ENCODE measurements at places on chromosomes 6 and 20.

GRCh38 chr6:5521322-5521721 lies 260.0 kb downstream of the FARS2 start:
- no peak for DNase-seq

GRCh38 chr6:40936818-40937251 lies 102.2 kb downstream of the UNC5CL start:
- DNase-seq: peak; percentile 68

GRCh38 chr6:162671580-162672165 lies 55.9 kb downstream of the PRKN start:
- no peak for DNase-seq

DNA sequence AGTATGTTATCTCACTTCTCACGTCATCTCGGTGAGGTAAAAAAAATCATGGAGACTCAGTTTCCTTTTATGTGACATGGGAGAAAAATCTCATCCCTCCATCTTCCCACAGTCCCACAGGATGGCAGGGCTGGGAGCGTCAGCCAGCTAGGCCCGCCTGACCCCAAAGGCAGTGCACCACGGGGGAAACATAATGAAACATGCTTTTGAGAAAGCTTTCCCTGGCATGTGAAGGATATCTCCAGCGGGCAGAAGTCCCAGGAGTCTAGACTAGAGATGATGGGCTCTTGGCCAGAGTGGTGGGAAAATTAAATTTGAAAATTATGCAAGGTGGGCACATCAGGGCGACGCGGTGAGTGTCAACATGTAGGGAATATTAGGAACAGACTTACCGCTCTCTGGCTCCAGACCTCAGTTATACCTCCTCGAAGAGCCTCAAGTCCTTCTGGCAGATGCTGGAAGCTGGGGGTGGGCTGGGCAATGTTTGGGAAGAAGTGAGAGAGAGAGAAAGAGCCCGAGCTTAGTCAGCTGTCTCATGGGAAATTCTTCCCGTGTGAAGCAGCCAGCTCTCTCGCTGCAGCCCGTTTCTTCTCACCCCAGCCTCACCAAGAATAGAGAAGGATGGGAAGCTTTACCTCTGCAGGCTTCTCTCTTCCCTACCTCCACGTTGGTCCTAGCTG lies 52.3 kb downstream of the MOCS1 start:
- DNase-seq: peak; percentile 68

DNA sequence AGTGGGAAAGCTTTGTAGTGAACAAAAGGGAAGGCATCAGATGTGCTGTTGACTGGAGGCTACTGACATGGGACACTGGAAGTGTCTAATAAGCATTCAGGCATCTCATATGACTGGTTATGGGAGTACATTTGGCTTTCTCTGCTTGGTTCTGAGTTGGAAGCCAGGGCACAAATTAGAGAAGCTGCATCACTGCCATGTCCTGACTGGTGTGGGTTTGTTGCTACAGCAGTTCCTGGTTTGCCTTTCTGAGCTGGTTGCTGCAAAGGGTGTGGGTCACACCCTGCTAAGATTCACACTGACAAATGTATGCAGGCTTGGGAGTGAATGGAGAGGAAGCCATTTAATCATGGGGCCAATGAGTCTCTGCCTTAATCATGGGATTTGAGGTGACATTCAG lies 36.2 kb upstream of the NANP start:
- no peak for DNase-seq

- DNase-seq: no peak
These were observed 21.6 kb downstream of the RIN2 start for GRCh38 chr20:19779634-19780033.

DNA sequence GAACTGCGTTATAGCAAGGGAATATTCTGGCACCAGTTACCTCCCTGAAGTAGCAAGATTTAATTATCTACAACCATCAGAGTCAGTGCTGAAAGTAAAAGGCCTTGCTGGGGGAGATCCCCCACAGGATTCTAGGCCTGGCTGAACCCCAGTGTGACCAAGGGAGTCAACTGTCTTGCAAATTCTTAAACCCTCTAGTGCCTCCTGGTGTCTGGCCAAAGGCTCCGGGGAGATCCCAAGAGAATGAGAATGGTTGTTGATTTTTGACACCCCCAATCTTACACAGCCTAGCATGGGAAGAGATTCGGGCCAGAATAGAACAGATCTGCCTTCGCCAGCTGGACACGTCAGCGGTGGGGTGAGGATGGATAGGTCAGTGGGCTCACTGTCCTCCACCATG lies 179.4 kb downstream of the ERMARD start:
- DNase-seq: no peak

GRCh38 chr6:49855221-49855620 lies 11.1 kb downstream of the CRISP1 start:
- no peak for DNase-seq

- no peak for DNase-seq
These were observed 15.8 kb upstream of the PPP1R16B start for GRCh38 chr20:38789503-38790199.

GRCh38 chr6:20085817-20086216 lies 126.5 kb downstream of the MBOAT1 start:
- DNase-seq: no peak

- DNase-seq: no peak
These were observed 95.2 kb downstream of the PLEKHG1 start for GRCh38 chr6:150694889-150695288.

GRCh38 chr6:2149361-2150006 lies 95.9 kb downstream of the GMDS start:
- DNase-seq: no peak

DNA sequence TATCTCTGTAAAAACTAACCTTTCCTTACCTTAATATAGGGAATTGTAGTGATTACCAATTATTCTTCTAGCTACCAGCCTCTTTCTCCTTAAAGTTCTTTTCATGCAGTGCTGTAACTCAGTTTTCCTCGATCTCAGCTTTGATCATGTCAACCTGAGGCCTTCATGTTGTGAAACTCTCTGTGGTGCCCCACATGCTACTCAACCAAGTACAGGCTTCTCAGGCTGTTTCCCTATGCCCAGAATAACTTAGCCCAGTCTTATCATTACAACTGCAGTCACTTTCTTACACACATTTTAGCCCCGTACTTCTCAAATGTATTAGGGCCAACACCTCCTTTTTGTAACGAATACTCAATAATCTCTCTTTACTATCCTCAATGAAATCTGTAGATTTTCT lies 90.1 kb upstream of the SUPT3H start:
- DNase-seq: no peak

DNA sequence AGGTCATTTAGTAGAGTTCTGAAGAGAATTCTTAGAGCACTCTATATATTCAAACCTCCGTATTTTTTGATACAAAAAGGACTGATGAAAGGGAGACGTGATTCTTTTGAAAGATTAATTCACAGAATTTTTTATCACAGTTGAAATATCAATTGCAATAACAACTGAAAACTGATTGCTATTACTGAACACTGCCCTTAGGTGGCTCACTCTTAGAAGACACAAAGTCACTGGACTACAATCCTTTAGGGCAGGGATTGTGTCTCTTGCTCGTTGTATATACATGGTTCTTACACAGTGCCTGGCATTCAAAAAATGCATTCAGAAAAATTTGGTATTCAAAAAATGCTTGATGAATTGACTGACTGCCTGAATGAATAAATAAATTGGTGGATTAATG lies 17.1 kb upstream of the CALHM6 start:
- peak; percentile 30 for DNase-seq

- no peak for DNase-seq
These were observed 381 bp upstream of the BICRAL start for GRCh38 chr6:42781546-42781795.

DNA sequence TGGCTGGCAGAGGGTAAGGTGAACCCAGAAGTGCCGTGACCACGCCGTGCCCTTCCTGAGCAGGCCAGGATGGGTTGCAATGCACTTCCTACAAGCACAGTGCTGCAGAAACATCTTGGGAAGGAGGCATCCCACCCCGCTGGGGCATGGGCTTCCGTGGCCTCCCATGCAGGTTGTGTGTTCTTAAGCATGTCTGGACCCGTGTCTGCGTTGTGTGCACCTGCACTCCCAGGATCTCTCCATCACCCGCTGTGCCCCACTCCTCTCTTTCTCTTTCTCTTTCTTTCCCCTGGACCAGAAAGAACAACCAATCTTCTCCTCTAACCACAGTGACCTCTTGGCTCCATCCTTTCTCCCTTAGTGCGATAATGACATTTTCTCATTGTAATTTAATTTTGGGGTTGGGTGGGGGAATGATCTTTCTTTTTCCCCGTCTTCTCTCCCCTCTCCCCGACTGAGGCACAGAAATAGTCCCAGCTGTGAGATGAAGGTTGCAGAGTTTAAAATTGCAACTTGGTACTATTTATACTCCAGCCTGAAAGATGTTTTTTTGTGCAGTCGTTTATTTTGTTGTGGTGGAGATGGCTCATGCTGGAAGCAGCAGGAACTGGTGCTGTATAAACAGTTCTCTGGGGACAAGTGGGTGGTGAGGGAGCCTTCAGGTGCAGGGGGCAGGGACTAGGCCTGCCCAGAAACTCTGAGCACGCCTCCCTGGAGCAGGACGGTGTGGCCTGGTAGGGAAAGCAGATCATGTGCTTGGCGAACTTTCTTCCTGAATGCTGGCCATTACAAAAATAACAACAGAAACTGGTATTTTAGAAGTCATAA lies 20.5 kb downstream of the BCAS4 start:
- DNase-seq: peak; percentile 78

- DNase-seq: no peak
These were observed 72.6 kb downstream of the SCAND1 start for GRCh38 chr20:35881676-35882075.

- DNase-seq: no peak
These were observed 214.7 kb upstream of the FOXQ1 start for GRCh38 chr6:1096967-1097765.

GRCh38 chr6:1757131-1757530 lies 147.4 kb downstream of the FOXC1 start:
- no peak for DNase-seq

- DNase-seq: no peak
These were observed 95.3 kb upstream of the RSPO3 start for GRCh38 chr6:127023001-127023778.

GRCh38 chr6:82971877-82972460 lies 93.7 kb downstream of the UBE3D start:
- no peak for DNase-seq
